ENCODE measurements at places on chromosomes 6 and 20.

DNA sequence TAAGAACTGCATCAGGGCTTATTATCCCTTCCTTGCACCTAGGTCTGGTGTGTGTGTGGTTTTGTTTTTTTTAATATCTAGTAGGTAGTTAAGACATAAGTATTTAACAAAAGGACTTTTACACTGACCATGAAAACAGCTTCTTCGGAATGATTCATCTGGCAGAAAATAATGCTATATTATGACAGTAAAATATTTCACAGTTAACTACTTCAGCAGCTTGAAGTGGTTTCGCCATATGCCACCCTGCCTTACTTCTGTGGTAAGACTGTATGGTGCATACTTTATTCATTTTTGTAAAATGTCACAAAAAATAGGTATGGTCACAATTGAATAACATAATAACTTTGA lies 858 bp upstream of the PTPRK start:
- DNase-seq = no peak

- DNase-seq = no peak
These were observed 73.9 kb upstream of the FOXQ1 start for GRCh38 chr6:1238040-1238439.

- DNase-seq = no peak
These were observed 151.2 kb downstream of the TFAP2C start for GRCh38 chr20:56780266-56780665.

DNA sequence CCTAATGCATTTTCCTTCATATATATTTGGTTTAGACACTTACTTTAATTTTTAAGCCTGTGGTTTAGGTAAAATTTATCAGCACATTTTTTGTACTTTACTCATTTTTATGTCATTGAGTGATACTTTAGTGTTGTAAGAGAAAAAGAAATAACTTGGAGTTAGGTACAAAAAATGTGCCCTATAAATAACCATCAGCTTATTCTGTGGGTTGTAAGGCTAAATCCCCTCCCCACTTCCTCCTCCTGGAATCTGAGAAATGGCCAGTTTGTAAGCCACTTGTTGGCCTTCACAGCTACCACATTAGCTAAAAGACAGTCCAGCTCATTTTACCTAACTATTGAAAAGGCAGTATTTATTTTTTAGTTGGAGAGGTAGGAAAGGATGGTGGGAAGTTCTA lies 576.3 kb downstream of the PKHD1 start:
- DNase-seq = no peak

- peak; percentile 45 for DNase-seq
These were observed 1.7 kb upstream of the TREM1 start for GRCh38 chr6:41288030-41288753.

GRCh38 chr20:31894980-31895675 lies 24.7 kb downstream of the TTLL9 start:
- DNase-seq = peak; percentile 62

DNA sequence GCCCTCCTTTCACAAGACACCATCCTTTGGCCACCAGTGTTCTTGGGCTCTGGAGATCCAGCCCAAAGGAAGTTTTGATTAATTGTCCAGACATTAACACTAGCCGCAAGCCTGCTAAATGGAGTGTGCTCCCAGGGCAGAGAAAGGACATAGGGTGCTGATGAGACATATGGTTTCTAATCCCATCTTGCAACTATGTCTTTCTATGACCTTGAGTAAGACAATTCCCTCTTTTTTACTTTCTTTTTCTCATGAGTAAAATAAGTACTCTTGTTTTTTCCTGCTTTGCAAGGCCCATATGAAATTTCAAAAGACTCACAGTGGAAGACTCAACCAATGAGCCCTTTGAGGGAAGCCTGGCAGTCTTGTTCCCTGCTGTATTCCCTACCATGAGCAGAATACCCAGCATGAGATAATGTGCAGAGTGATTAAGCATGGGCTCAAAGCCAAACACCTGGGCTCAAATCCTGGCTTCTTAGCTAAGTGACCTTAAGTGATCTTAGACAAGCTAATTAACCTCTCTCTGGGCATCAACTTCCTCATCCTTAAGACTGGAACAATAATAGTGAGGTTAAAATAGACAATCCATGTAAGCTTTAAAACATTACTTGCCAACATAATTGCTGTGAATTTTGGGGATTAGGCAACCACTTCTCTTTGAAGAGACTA lies at the start of gene WFDC10B:
WFDC10B (minus strand) TSS at position 51 of the 669 bp plus-strand sequence. CDS start 19,027 bp downstream, outside the sequence.
- DNase-seq = no peak

GRCh38 chr6:35451354-35452182 lies 570 bp upstream of the FANCE start:
- DNase-seq = peak; percentile 25

DNA sequence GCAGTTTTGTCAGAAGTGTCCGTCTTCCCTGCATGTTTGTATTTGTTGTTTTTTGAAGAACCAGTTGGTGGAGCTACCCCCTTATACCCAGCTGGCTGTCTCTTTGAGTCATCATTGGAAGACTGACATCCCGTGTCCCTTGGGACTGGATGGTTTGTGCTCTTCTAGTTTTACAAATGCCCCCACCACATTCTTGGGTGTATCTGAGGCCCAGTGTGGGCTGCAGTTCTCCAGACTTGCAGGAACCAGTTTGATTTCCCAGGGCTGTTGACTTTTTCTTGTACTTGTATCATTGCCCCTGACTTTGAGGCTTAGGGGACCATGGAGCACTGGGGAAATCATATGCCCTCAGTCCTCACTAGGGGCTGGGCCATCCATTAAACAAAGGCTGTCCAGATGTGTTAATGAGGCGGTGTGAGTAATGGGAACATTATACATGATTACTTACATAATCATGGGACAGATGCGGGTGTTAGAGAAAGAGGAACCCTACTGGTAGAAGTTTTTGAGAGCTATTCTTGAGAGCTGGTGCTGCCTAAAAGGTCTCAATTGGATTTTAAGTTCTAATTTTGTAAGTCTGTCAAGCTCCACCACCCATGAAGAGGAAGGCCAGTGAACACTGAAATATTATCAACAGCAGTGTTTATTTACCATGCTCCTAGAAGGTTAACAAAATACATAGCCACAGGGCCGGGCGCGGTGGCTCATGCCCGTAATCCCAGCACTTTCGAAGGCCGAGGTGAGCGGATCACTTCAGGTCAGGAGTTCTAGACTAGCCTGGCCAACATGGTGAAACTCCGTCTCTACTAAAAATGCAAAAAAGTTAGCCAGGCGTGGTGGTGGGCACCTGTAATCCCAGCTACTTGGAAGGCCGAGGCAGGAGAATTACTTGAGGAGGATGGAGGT lies 8.5 kb downstream of the JARID2 start:
- peak; percentile 33 for DNase-seq

DNA sequence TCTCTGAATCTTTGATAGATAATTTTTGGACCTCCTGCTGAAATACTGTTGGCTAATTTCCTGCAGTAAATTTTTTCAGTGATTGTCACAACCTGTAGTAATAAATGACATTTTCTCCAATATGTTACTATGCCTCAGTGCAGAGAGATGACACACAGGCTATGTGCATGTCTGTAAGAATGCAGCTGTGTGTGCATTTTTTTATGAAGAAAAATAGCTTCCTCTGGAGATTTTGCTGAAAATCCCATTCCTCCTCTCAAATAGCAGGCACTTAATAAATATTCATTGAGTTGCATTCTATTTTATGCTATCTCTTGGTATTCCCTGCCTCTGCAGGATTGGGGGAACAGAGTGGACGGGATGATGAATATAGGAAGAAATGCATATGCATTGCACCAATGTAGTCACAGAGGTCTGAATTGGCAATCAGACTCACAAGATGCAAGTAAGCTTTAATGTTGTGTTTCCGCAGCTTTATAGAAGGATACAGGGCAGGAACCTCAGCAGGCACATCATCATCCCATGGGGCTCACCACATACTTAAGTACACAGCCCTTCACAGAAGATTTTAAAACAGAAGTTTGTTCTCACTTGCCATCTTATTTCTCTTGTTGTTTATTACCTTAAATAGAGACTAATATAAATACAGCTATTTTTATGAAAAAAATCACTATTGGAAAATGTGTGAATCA lies 474.7 kb downstream of the EPM2A start:
- no peak for DNase-seq
